Ureter (tissue), 1 donor: ENCODE measurements at places on chromosomes 5 and 9. TPM values are rescaled to one million over a fixed set of nuclear protein-coding genes. Genes with fewer than 3 reads are reported as not detected.
A peak's percentile ranks its signal among the peaks of the same experiment; 100 is the strongest.

SEMA4D gene
- total RNA-seq = 54.3 TPM

SIMC1 gene
- 25.7 TPM for total RNA-seq

ROR2 gene
- total RNA-seq = 16.7 TPM

PCDH1 gene
- 127 TPM for total RNA-seq

RASGEF1C gene
- not detected for total RNA-seq

DIRAS2 gene
- total RNA-seq = 3.9 TPM

LMX1B gene
- total RNA-seq = not detected

ODF2 gene
- total RNA-seq = 24.0 TPM

IGFBPL1 gene
- total RNA-seq = not detected

TNC gene
- total RNA-seq = 61.2 TPM

EHMT1 gene
- total RNA-seq = 126 TPM

SOX30 gene
- 0.52 TPM for total RNA-seq

FIBCD1 gene
- total RNA-seq = not detected

GRCh38 chr5:81068635-81069034, 108.5 kb downstream of the RASGRF2 start:
- no peak for DNase-seq

- DNase-seq = no peak
Measured at GRCh38 chr5:96348536-96348935, 84.5 kb downstream of the PCSK1 start.

GRCh38 chr5:52771343-52772039, 16.2 kb upstream of the ITGA1 start:
- DNase-seq = no peak

GRCh38 chr5:53166183-53166495, 56.6 kb upstream of the MOCS2 start:
- no peak for DNase-seq

DNA sequence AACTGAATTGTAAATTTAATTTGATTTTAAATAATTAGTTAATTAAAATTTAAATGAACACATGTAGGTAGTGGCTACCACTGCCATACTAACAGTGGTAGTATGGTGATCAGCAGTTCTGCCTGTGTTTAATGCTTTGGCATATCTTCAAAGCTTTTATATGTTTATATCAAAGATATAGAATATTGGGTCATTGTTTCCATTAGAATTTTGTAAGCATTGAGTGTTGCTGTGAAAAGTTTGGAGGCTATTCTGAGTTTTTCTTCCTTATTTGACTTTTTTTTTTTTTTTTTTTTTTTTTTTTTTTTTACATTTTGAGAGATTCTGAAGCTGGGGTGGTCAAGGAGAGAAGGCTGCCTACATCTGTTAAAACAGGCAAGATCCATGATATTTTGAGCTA, 134.2 kb downstream of the SPATA31D1 start:
- no peak for DNase-seq

- DNase-seq = no peak
Measured at GRCh38 chr9:126700903-126701812, 87.4 kb downstream of the LMX1B start.

- DNase-seq = no peak
Measured at GRCh38 chr9:36123515-36123914, 13.0 kb upstream of the GLIPR2 start.

- no peak for DNase-seq
Measured at GRCh38 chr9:130638284-130639123, 25.9 kb upstream of the PRDM12 start.

- DNase-seq = no peak
Measured at GRCh38 chr9:128389395-128390149, 18.4 kb downstream of the URM1 start.

DNA sequence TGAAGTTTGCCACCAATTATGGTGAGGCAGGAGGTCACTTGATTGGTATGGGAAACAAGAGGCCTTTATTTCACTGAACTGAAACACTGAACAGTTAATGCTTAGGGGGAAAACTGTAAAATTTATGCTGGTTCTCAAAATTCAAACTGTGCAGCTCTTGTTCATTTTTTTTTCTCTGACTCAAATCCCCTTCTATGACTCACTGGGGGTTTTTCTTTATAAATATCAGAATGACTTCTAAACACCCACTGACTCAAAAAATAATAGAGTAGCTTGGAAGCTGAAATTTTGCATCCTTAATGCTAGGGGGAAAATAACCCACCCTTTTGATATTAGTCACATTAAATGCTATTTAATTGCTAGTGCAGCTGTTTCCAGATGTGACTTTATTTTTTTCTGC, 24.1 kb upstream of the OTP start:
- no peak for DNase-seq

DNA sequence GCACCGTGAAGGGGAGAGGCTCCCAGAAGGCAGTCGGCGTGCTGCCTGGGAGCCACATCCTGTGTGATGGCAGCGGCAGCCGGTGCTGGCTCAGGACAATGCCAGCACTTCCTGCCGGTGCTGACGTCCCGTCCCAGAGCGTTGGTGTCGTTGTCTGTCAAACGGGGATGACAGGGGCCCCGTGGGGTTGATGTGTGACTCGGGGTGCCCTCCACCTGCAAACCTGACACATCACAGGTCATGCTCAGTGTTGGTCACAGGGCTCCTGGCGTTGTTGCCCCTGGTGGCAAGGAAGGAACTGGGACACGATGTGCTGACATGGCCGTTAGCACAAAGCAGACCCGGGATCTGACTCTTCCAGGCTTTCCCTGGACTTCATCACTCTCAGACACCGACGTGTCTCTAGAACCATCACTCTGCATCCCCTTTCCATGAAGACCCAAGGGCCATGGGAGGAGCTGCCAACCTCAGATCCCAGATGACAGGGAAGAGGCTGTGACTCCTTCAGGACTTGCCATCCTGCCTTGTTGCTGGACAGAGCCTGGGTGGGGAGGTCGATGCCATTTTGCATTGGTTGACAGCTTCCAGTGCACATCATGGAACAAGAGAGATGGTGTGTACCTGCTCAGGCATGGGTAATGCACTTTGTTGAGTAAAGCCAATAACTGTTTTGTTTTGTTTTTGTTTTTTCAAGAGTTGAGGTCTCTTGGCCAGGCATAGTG, 21.5 kb downstream of the PLPP7 start:
- no peak for DNase-seq

DNA sequence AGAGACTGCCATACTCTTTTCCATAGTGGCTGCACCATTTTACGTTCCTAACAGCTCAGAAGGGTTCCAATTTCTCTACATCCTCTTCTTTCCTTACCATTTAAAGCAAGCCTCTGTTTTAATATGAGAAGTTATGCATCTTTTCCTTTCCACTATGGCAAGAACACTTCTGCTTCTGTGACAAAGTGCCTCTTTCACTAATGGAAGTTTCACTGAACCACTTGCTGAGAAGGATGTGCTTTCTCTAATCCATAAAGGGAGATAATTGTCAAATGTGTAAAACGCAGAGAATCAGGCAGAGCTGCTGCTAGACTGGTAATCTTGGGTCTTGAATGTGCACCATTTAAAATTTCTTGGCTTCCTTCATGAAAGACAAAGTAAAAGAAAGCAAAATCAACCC, 131.6 kb downstream of the PJA2 start:
- DNase-seq = no peak

- DNase-seq = no peak
Measured at GRCh38 chr9:131181091-131181681, 55.8 kb downstream of the NUP214 start.

DNA sequence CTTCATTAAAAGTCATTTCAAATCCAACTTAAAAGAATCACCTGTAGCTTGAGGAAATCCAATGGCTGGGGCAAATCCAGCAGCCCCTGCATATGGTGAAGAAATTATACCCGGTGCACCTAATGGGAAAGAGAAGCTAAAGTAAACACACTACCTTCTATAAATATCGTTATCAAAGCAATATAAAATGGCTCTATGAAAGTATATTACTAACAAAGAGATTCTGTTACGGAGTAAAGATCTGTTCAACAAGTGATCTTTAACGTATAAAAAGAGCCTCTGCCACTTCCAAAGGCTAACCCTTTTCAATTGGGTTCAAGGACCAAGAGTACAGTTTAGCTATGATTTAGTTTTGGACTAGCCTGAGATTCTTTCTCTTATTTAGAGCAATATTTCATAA, 59.7 kb upstream of the SUSD1 start:
- DNase-seq = no peak

GRCh38 chr5:65459995-65460394, 21.7 kb downstream of the ADAMTS6 start:
- no peak for DNase-seq

DNA sequence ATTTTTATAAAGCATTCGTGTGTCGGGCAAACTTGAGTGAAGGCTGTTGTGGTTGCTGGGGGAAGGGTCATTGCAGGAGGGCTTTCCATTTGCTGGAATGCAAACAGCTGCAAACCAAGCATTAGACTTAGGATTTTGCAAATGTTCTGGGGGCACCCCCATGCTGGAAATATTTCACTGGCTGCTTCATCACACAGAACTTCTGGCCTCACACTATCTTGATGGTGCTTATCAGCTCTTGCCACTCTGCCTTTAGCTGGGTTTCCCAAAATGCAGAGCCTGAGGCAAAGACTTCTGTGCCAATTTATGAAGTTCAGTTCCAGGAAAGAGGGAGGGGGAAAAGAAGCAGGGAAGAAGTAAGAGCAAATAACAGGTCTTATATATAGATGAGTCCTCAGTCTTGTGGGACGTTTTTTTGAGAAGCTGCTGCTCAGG, 8.6 kb upstream of the COL15A1 start:
- no peak for DNase-seq

- DNase-seq = no peak
Measured at GRCh38 chr9:20562051-20562450, 60.2 kb downstream of the MLLT3 start.

DNA sequence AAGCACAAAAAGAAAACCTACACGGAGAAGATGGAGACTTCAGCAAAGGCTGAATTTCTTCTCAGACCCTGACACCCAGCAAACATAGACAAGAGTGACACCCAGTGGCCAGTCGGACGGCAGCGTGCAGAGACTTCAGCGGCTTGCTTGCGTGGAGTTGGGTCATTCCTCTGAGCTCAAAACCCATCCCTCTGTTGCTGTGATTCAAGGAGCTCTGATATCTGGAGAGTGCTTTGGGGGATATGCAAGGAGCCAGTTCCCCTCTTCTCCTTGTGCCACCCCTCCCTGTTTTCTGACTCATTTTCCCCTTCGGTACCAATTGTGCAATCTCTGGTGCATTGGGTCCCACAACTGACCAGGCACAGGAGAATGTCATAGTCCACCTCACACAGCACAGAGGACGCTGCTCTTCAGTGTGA, 27.5 kb downstream of the SH3TC2 start:
- peak; percentile 82 for DNase-seq

GRCh38 chr9:109270441-109270840, 50.4 kb downstream of the EPB41L4B start:
- DNase-seq = no peak

- no peak for DNase-seq
Measured at GRCh38 chr9:137534256-137535119, 15.7 kb downstream of the PNPLA7 start.

- no peak for DNase-seq
Measured at GRCh38 chr5:126053630-126054029, 369.6 kb upstream of the GRAMD2B start.

DNA sequence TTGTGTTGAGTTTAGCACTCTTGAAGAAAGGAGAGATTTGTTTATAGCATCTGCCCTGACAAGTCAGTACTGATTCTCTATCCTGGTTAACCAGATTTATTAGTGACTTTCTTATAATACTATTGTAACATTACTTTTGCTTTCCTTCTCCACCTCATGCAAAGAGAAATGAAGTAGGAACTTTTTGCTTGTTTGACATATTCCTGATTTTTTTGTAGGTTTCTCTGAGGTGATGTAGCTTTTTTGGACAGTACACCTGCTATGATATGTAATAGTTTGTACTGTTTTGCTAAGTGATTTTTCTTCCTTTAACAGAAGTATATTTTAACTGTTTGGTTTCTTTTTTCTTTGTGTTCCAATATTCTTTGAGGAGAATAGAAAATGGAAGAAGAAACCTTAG, 117.7 kb downstream of the ZCCHC7 start:
- DNase-seq = no peak

DNA sequence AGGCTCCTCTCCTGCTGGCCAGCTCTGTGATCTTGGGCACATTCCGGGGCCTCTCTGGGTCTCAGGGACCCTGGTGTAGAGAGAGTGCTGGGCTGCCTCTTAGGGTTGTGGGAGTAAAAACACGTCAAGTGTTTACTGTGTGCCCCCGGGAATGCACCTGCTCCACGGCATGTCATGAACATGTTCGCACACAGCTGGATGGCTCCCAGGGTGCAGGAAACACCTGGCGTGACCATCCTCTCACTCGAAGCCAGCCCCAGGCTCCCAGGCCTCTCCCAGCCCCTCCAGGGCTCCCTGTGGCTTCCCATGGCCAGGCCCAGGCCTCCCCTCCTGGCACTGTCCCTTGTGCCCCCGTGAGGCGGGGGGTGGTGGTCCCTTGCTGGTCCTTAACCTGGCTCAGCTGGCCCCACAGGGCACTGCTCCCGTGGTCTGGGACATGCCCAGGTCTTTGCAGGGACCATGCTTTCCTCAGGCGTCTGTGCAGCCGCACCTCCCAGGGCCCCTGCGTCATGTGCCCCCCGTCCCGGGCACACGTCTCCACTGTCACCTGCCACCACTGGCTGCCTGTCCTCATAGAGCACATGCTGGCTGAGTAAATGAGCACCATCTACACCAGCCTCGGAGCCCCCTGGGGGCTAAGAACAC, 44.9 kb downstream of the SLC6A3 start:
- DNase-seq = no peak

GRCh38 chr9:71637926-71638325, 130.4 kb downstream of the CEMIP2 start:
- DNase-seq = no peak

DNA sequence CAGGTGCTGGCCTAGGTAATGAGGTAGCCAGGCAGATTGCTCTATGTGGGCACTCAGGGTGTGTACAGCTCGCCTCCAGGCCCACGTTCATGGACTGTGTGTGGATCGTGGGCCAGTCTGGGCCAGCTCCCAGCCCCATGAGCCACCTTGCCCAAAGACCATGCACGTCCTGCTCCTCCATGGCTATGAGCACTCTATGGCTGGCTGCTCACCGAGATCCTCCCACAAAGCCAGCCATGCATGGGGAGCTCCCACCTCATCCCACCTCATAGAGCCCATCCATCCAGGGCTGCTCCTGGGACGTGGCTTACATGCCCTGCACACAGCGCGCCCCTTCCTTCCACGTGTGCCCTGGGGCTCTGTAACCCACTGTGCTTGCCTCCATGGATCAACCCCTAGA, 262.5 kb upstream of the IRX1 start:
- no peak for DNase-seq

GRCh38 chr5:69217548-69218526, 16.8 kb upstream of the CDK7 start:
- peak; percentile 97 for DNase-seq
